GM03348 (cell line): ENCODE measurements at places on chromosomes 3 and 15.

DNA sequence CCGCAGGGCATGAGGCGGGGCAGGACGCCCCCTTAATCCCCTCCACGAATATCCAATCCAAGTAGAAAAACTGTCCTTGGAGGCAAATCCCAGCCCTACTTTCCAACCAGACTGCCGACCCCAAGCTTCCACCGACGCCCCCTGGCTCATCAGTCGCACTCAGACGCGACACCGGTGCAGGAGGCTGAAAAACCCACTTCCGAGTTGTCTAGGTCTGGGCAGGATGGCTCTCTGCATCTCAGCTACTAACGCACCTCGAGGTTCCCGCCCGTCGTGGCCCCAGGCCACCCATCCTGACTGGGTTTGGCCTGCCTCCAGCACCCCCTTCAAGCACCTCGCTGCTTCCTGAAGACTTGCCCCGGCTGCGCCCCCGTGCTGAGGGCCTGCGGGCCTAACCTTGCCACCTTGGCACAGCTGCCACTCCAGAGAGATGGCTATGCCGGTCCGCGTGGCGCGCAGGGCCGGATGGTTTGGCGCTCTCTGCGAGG lies 15.5 kb downstream of the RGMA start:
- DNase-seq = no peak

- DNase-seq = no peak
Observed at GRCh38 chr3:9222049-9222448, 27.4 kb downstream of the SRGAP3 start.

DNA sequence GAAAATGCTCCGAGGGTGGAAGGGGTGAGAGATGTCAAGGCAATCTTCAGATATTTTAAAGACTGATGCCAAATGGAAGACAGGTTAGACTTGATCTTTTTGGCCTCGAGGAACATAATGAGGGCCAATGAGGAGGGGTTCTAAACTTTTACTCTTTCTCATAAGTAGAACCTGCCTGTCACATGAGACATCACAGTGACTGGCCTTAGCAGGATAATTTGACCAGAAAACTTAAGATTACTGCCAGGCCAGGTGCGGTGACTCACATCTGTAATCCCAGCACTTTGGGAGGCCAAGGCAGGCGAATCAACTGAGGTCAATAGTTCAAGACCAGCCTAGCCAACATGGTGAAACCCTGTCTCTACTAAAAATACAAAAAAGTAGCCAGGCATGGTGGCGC lies 12.2 kb downstream of the TM4SF4 start:
- DNase-seq = no peak

- DNase-seq = no peak
Observed at GRCh38 chr15:51491941-51492340, 130.6 kb downstream of the DMXL2 start.

- DNase-seq = no peak
Observed at GRCh38 chr3:61073566-61074165, 177.6 kb downstream of the FHIT start.

- DNase-seq = no peak
Observed at GRCh38 chr3:9978710-9979305, 7.8 kb downstream of the EMC3 start.

DNA sequence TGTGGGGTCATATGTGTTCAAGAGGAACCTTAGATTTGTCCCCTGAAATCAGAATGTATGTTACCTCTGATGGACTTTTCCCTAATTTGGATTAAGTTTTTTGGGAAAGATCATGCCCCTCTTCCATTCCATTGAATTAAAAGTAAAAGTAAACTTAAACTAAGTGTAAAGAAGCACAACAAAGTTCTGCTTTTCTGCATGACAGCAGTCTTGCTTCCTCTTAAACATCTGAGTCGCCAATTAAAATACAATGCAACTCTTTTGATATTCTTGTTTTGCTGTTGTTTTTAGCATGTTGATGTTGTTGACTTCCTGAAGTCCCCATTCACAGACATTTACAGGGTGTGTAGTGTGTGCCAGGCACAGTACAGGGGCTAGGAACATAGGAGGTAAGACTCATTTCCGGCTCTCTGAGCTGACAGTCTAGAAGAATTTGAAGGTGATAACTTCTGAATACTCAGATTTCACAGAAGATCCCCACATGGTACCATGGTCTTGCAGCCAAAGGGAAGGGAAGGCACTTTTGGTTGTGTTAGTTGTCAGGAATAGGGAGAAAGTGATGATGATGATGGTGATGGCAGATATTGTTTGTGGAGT lies 45.0 kb downstream of the USP13 start:
- no peak for DNase-seq

- no peak for DNase-seq
Observed at GRCh38 chr15:60766391-60767128, 287.6 kb upstream of the ICE2 start.
